NCI-H69 (cell line): ENCODE measurements at places on chromosomes 12 and 14.

- peak; percentile 21 for DNase-seq
Measured at GRCh38 chr12:27866373-27867101, 86.5 kb upstream of the MANSC4 start.

DNA sequence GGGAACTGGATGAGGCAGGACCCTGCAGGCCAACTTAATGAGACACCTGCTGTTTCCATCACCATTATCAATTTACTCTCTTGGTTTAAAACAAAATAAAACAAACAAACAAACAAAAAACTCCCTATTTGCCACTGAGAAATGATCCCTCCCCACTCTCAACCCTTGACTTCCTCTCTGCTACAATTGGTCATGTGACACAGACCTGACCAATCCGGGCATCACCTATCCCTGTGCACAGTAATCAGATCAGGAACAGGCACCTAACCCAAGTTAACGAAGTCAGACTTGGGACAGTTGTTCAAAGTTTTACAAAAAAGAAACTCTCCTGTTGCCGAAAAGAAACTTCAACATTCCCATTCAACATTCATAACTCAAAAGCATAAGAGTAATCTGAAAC lies 58.4 kb downstream of the NELL2 start:
- no peak for DNase-seq

GRCh38 chr12:31644536-31644935 lies 15.0 kb upstream of the ETFBKMT start:
- DNase-seq = peak; percentile 62

GRCh38 chr14:58540749-58541632 lies 96.8 kb upstream of the DACT1 start:
- DNase-seq = peak; percentile 89

- no peak for DNase-seq
Measured at GRCh38 chr14:97843066-97843465, 1045.9 kb downstream of the VRK1 start.

- DNase-seq = peak; percentile 97
Measured at GRCh38 chr12:54352891-54353874, 11.1 kb downstream of the GPR84 start.

DNA sequence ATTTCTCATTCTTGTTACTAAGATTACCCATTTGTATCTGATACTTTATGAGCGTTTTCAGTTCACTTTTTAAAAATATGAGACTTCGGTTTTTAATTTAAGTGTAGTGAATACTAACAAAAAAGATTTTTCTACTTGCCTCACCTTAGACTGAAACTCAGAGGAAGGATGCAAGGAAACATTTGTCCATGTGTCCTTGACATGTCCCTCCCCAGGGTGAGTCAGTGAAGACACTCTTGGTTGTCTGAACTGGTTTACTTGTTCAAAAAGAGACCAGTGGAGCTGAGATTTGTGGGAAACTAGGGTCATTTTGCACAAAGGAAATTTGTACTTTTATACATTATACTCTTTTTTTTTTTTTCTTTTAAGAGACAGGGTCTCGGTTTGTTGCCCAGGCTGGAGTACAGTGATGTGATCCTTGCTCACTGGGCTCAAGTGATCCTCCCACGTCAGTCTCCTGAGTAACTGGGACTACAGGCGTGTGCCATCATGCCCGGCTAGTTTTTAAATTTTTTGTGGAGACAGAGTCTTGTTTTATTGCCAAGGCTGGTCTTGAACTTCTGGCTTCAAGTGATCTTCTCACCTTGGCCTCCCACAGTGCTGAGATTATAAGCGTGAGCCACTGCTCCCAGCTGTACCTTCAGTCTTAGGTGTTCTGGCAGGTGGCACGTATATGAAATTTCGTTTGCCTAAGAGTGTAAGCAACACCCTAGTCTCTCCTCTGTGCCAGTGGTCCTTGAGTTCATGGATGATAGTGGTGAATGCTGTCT lies 56.7 kb downstream of the PPFIBP1 start:
- DNase-seq = peak; percentile 32

DNA sequence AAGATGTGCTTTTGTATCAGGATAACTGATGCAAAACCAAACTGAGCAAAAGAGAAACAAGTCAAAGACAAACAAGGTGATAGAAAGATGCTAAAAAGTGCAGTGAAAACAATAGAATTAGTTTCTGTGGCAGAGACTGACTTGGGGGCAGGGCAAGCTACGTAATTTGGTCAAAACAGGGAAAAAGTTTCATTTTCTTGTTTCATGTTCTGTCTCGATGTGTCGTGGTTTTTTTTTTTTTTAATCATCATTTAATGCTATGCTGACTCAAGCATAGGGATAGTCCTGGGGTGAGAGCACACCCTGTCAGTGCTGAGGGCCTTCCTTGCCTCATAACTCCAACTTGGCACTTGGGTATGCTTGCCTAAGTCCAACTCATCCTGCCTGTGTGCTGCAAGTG lies 144.1 kb upstream of the PTPRQ start:
- DNase-seq = no peak

DNA sequence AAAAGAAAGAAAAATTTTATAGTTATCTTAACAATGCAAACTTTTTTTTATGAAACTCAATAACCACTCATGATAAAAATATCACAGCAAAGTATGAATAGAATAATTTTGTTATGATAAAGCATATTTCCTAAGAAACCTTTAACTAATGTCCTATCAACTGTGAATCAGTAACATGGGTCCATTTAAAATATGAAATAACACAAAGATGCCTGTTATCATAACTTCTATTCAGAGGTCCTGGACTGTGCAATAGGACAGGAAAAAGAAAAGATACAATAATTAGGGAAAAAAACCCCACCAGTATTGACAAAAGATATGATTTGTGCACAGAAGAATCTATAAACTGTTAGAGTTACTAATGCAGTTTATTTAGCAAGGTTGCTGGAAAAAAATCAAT lies 245.4 kb downstream of the FOXN3 start:
- no peak for DNase-seq

- DNase-seq = no peak
Measured at GRCh38 chr14:63243646-63244045, 39.4 kb downstream of the RHOJ start.

GRCh38 chr14:46581036-46581671 lies 70.4 kb downstream of the RPL10L start:
- DNase-seq = peak; percentile 65

DNA sequence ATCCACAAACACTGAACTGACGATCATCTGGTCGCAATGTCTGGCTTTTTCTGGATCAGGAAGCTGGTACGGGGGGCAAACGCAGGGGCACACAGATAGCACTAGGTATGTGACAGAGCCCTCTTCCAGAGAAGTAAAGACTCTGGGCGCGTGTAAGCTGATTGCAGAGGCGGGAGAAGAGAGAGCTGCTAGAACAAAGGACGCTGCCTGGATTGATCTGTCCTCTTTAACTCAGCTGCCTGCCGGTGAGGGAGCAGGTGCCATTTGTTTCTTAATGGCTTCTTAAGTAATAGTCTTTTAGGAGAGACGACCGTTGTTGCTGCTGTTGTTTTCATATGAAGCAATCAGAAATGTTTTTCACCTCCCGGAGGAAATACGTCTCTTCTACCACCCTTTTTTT lies 77.3 kb downstream of the GLT1D1 start:
- peak; percentile 28 for DNase-seq

- no peak for DNase-seq
Measured at GRCh38 chr12:27965411-27965810, 7.1 kb downstream of the PTHLH start.

- peak; percentile 11 for DNase-seq
Measured at GRCh38 chr14:69002069-69002468, 23.0 kb upstream of the ACTN1 start.

DNA sequence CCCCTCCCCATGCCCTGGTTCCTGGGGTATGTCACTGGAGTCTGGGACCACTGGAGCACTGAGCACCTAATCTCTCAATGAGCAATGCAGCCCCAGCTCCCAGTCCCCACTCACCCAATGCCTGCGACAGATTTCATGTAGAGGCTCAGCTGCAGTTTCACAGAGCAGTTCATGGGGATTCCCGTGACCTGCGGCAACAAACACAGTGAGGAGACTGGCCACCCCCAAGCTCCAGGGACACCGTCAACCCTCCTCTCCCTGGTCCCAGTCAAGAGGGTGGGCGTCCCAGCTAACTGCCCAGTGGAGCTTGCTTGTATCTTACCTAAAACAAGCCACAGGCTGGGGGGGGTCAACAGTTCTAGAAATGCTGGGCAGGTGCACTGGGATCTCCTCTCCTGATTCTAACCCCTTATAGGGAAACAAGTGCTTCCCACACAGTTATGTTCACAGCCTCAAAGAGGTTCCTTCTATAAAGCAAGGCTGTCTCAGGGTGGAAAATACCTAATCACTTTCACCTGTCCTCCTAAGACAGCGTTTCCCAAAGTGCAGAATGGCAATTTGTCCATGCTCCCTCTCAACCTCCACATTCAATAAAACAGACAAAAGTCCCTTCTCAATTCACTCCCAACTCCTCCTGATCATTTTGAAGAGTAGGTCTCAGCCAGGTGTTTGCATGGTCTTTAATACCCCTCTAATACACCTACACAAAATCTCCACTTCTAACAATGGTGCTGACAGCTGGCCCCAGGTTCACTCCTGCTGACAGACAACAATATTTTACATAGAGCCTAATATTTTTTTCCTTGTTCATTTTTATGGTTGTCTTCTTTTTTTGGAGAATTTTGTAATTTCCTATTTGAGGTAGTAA lies 68.3 kb downstream of the SCARB1 start:
- no peak for DNase-seq

GRCh38 chr12:94898388-94898787 lies 105.1 kb downstream of the NDUFA12 start:
- peak; percentile 7 for DNase-seq

GRCh38 chr12:24742378-24742777 lies 206.5 kb downstream of the BCAT1 start:
- DNase-seq = no peak

GRCh38 chr12:2679816-2680675 lies 114.7 kb upstream of the FKBP4 start:
- no peak for DNase-seq

GRCh38 chr12:131511803-131512561 lies 198.9 kb upstream of the SFSWAP start:
- DNase-seq = peak; percentile 11

DNA sequence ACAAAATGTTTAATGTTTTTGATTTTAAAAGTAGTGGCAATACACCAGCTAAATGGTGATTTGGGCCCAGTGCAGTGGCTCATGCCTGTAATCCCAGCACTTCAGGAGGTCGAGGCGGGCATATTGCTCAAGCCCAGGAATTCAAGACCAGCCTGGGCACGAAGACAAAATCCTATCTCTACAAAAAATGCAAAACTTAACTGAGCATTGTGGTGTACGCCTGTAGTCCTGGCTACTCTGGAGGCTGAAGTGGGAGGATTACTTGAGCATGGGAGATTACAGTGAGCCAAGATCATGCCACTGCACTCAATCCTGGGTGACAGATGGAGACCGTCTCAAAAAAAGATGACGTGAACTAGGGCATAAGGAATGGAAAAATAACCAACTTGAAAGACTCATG lies 4.7 kb downstream of the RPL36AL start:
- no peak for DNase-seq

GRCh38 chr12:74499192-74499591 lies 38.4 kb upstream of the ATXN7L3B start:
- DNase-seq = no peak

- DNase-seq = peak; percentile 77
Measured at GRCh38 chr12:5328669-5329517, 103.0 kb upstream of the NTF3 start.

- no peak for DNase-seq
Measured at GRCh38 chr12:32727237-32727636, 28.5 kb downstream of the YARS2 start.

DNA sequence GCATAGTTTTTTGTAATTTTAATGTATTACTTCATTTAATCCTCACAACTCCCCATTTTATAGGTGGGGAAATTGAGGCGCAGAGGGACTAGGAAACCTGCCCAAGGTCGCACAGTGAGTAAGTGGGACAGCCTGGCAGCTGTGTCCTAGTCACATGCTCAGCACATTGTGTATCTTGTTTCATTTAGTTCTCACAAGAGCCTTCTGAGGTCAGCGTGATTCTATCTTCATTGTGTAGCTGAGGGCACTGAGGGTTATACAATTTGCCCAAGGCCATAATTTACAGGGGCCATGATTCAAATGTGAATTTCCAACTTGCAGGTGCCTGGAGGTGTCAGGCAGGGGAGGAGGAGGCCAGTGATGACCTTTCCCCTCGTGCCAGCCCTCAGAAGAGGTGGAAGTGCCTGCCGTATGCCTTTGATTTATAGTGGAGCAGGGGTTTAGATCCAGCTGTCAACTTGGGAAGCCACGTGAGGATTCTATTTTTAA lies 30.3 kb upstream of the SMOC1 start:
- peak; percentile 98 for DNase-seq

GRCh38 chr14:102314242-102315011 lies 5.1 kb upstream of the ZNF839 start:
- DNase-seq = peak; percentile 91

DNA sequence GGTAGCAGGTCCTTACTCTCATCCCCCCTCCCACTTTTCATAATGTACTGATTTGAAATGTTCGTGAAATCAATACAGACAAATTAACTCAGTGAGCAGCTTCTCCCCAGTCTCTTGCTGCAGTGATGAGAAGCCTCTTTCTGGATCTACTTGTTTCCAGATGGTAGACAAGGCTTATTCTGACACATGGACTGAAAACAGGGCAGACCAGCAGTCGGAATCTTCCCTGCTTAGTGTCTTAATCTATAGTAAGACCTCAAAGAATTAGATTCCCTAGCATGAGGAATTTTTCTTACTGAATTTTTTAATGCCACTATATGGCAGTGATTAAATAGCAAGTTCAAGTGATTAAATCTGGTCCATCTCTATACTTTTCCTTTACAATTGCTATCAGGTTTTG lies 120.1 kb downstream of the RGS6 start:
- no peak for DNase-seq

- DNase-seq = no peak
Measured at GRCh38 chr14:27886256-27886655, 880.3 kb upstream of the FOXG1 start.

- peak; percentile 39 for DNase-seq
Measured at GRCh38 chr12:75759196-75759595, 247.8 kb upstream of the KRR1 start.

DNA sequence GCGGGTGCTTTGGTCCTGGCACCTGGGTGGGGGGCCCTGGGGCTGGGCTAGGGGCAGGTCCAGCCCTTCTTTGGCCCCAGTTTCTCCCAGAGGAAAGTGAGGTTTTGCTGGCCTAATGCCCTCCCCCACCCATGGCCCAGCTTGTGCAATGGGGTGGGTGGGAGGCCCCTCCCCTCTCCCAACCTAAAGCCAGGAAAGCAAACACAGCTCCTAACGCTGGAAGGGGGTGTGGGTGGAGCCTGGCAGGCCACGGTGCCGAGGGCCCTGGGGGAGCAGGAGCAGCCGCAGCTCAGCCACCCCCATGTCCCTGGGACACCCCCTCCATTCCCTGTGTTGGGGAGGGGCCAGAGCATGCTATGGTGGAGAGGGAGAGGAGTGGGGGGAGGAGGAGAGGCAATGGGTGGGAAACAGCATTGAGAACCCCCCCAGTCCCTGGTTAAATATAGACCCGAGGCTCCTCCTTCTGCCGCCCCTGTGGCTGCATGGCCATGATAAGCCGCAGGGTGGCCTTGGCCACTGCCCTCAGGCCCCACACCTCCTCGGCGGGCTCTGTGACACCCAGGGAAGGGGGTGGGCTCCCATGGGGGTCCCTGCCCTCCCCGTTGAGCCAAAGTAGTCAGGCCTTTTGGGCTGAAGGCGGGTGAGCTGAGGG lies 4.7 kb downstream of the EXOC3L4 start:
- peak; percentile 59 for DNase-seq
